Stimulated activated CD4-positive, alpha-beta T cell treated with anti-CD3 and anti-CD28 coated beads, Interleukin-1b, Interleukin-23, amount 100 ng/mL, for 4 hours (primary cell): ENCODE measurements at places on chromosomes 13 and 19.

GRCh38 chr13:29587645-29588044, 7.8 kb downstream of the SLC7A1 start:
- no peak for DNase-seq

- no peak for DNase-seq
Measured at GRCh38 chr13:46377554-46377953, 9.5 kb downstream of the RUBCNL start.

GRCh38 chr13:44523146-44524015, 52.7 kb downstream of the TSC22D1 start:
- DNase-seq: no peak

GRCh38 chr19:50384685-50385535, 763 bp downstream of the POLD1 start:
- no peak for DNase-seq

DNA sequence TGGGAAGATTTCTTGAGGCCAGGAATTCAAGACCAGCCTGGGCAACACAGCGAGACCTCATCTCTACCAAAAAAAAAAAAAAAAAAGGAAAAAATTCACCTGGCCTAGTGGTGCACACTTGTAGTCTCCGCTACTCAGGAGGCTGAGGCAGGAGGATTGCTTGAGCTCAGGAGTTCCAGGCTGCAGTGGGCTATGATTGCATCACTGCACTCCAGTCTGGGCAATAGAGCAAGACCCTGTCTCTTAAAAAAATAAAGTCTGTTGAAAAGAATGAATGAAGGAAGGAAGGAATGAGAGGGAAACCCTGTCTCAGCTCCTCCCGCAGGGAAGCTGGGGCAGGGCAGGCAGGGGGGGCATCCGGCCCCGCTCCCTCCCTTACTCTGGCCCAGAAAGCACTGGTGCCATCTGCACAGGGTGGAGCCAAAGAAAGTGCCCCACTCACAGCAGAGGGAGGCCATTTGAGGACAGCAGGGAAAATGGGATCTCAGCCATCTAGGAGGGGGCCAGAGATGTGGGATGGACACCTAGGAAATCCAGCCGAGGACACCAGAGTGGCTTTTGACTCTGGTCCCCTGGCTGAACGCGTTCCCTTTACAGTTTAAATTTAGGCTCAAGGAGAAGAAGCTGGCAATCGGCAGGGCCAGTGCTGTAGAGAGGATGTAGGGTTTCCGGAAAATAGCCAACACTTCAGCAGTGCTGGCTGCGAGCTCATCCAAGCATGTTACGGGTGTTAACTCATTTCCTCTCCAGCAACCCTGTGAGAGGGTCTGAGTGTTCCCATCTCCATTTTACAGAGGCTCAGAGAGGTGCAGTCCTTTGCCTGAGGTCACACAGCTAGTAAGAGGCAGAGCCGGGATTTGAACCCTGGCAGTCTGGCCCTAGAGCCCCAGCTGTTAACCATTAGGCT, 3.6 kb upstream of the HPN start:
- DNase-seq: no peak

DNA sequence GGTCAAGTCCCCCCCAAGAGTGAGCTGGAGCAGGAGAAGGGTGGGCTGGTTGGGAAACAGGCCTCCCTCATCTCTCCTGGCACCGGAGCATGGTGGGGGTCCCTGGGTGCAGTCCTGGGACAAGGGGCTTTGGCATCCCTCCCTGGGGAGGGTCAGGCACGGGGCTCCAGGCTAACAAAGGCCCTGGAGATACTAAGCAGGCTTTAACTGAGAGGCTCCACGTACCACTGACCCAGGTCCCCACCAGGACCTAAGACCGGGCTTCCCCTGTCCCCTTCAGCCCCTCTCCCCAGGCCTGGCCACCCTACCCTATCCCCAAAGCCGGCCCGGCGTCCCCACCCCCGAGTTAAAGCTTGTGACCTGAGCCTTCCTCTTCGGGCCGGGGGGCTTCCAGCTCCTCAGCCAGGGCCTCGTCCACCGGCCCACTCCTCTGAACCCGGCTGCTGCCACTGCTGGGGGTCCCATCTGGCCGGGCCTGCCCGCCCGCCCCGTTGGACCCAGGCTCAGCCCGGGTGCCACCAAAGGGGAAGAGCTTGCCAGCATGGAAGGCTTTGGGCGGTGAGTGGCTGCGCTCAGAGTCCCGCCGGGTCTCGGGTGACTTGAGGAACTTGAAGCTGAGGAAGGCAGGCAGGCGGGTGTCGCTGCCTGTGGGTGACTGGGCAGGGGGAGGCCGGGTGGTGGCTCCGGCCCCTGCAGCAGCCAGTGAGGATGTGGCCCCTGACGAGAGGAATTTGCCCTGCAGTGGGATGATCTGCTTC, 10.1 kb downstream of the ANO8 start:
- DNase-seq: no peak

- DNase-seq: no peak
Measured at GRCh38 chr13:73988461-73988860, 145.7 kb downstream of the KLF12 start.

GRCh38 chr13:77184455-77184854, 142.4 kb downstream of the MYCBP2 start:
- DNase-seq: no peak

- no peak for DNase-seq
Measured at GRCh38 chr19:28656644-28657043, 556.3 kb downstream of the UQCRFS1 start.

- no peak for DNase-seq
Measured at GRCh38 chr19:53374288-53374687, 8.8 kb downstream of the ZNF525 start.

GRCh38 chr19:50933640-50934039, 19.2 kb downstream of the KLK5 start:
- DNase-seq: no peak

DNA sequence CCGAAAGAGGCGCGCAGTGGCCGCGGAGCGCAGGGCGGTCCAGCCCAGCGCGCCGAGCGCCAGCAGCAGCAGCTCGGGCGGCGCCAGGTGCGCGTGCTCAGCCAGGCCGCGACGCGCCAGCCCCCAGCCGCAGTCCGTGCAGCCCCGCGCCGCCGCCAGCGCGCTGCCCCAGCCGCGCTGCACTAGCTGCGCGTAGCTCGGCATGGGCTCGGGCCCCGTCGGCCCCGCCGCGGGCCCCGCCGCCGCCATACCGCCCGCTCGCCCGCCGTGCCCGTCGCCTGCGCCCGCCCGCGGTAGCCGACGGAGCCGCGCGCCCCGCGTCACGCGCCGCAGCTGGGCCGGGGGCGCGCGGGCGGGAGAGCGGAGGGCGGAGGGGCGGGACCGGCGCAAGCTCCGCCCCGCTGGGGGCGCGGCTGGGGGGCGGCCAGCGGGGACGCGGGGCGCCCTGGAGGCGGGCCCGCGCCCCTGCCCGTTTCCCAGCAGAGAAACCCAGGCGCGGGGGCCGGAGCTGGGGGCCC, at the start of gene CERS1:
TSS of gene CERS1 (minus strand) at position 335 of the 518 bp plus-strand sequence. CDS start at position 249, 86 bp downstream.
- DNase-seq: no peak

- DNase-seq: no peak
Measured at GRCh38 chr19:46693760-46694159, 23.2 kb downstream of the PRKD2 start.

GRCh38 chr13:27374650-27375049, 49.8 kb upstream of the GTF3A start:
- peak; percentile 15 for DNase-seq

DNA sequence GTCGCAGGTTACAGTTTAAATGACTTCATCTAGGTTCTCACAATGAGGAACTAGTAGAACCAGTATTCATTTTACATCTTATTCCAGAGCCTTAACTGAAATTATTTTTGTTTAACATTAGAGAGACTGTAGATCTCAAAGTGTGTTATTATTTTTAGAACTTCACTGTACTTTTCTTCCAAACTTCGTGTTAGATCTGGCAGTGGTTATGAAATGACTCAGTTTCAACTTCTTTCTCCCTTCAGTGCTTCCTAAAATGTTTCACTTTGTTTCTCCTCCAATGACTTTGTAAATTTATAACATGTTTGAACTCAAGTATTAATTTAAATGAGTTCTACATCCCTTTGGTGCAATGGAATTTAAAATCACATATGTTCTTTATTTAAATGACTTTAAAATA, 139.3 kb downstream of the PCDH9 start:
- DNase-seq: no peak

DNA sequence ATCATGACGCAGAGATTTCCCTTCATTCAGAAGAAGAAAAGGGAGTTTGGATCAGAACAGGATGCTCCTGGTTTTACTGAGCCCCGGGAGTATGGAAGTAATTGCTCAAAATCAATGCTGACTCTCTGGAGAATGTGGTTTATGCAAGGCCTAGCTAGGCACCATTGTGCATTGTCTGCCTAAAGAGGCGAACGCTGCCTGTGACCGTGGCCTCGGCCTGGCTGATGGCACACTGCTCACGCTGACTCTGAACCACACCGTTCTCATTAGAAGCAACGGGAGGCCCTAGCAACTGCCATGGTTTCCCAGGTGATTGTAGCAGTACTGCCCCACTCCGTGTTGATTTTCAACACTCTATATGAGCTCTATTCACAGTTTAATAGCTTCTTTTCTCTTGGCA, 41.7 kb upstream of the UBL3 start:
- no peak for DNase-seq

DNA sequence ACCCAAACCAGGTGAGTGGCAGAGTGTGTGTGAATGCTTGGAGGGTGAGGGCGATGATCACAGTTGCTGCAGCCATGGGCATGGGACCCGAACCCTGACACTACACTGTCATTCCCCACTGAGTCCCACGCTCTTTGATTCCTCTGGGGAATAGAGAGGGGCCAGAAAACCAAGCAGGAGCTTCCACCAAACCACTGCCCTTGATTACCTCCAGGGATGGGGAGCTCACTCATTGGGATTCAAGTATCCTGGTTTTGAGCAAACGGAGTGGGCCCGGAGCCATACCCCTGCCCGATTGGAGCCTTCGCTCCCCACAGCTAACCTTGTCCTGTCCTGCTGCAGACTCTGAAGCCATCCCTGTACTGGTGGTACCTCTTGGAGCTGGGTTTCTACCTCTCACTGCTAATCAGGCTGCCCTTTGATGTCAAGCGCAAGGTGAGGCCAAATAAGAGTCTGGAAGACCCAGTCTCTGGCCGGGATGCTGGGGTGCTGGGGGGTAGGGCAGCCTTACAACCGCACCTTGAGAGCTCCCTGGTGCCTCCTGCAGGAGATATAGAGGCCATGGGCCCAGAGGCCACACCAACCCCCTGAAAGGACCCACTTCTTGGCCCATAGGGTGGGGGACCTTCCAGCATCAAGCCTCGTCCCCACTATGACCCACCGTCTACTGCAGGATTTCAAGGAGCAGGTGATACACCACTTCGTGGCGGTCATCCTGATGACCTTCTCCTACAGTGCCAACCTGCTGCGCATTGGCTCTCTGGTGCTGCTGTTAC, 47.3 kb downstream of the CERS4 start:
- DNase-seq: no peak

DNA sequence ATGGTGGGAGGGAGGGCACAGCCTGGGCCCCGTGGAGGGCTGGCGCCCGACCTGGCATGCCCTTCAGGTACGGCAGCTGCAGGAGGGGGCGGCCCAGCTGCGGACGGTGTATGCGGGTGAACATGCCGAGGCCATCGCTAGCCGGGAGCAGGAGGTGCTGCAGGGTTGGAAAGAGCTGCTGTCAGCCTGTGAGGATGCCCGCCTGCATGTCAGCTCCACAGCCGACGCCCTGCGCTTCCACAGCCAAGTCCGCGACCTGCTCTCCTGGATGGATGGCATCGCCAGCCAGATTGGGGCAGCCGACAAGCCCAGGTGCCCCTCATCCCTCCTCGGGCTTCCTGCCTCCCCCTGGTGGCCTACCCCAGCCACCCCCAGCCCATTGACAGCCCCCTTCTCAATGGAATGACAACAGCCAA, 16.6 kb upstream of the SHKBP1 start:
- no peak for DNase-seq

- DNase-seq: no peak
Measured at GRCh38 chr13:50357586-50358118, 342.4 kb downstream of the KCNRG start.

- no peak for DNase-seq
Measured at GRCh38 chr13:30429235-30429634, 6.9 kb downstream of the UBE2L5 start.

GRCh38 chr19:23101241-23101640, 15.6 kb upstream of the ZNF730 start:
- no peak for DNase-seq

DNA sequence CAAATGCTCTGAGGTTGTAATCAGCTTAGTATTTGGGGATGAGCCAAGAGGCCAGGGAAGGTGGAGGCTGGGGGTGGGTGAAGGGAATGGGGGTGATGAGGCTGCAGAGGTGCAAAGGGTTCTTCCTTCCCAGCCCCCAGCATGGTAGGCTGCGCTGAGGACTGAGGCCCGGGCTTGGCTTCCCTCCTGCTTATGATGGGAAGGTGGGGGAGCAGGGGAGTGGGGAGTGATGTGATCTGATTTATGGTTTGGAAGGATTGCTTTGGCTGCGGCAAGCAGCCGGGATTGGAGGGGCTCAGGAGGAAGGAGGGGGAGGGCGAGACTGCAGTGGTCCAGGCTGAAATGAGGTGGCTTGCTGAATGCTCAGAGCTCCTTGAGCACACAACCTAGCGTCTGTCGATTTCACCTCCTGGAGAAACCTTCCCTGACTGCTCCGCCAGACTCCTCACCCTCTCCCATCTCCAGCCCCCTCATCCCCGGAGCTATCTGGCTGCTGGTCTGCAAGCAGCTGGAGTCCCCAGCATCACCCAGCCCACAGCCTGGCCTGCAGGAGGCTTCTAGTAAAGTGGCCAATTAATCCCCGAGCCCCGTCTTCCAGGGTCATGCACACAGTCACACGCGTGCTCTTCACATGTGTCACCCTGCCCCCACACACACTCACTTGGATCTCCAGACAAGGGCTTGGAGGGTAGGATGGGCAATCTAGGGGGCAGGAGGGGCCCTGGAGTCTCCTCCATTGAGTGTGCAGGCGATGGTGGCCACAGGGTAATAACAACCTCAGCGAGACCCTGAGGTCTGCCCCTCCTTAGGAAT, 757 bp upstream of the CLEC11A start:
- DNase-seq: no peak

DNA sequence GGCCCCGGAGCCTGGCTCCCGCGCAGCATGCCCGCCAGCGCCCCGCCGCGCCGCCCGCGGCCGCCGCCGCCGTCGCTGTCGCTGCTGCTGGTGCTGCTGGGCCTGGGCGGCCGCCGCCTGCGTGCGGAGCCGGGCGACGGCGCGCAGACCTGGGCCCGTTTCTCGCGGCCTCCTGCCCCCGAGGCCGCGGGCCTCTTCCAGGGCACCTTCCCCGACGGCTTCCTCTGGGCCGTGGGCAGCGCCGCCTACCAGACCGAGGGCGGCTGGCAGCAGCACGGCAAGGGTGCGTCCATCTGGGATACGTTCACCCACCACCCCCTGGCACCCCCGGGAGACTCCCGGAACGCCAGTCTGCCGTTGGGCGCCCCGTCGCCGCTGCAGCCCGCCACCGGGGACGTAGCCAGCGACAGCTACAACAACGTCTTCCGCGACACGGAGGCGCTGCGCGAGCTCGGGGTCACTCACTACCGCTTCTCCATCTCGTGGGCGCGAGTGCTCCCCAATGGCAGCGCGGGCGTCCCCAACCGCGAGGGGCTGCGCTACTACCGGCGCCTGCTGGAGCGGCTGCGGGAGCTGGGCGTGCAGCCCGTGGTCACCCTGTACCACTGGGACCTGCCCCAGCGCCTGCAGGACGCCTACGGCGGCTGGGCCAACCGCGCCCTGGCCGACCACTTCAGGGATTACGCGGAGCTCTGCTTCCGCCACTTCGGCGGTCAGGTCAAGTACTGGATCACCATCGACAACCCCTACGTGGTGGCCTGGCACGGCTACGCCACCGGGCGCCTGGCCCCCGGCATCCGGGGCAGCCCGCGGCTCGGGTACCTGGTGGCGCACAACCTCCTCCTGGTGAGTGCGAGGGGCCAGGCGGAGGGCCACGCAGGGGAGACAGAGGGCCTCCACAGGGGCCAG, at the start of gene KL:
TSS of gene KL (plus strand) at position 10 of the 909 bp plus-strand sequence. CDS start at position 28, 18 bp downstream.
- DNase-seq: no peak

GRCh38 chr13:95485518-95486144, 66.9 kb upstream of the CLDN10 start:
- no peak for DNase-seq
